Stimulated activated CD4-positive, alpha-beta T cell treated with anti-CD3 and anti-CD28 coated beads, Interleukin-15, amount 100 ng/mL, for 1 hour (primary cell): ENCODE measurements at places on chromosomes 1 and 21.
A peak's percentile ranks its signal among the peaks of the same experiment; 100 is the strongest.

- DNase-seq = no peak
Measured at GRCh38 chr1:226637147-226637935, 88.8 kb downstream of the STUM start.

DNA sequence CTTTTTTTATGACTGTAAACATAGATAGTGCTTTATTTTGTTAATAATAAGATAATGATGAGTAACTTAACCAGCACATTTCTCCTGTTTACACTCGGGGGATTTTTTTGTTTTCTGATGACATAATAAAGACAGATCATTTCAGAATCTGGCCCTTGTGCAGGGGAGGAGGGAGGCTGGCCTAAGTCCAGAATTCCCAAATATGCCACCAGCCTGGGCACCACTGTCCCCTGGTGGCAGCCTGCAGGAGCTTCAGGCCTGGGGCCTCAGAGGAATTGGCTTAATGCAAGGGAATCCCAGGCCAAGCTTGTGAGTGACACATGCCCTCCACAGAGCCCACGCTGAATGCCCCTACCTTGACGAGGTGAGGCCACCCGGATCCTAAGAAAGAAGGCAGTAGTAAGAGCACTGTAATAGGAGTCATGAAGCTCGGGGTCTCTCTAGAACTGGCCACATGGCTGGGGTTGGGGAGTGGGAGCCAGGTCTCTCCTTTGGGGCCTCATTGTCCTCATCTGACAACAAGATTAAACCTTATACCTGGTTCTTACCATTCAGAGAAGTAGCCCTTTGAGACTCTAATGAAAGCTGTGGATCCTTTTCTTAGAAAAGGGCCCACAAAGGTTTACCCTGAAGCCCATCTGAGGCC is 24.1 kb downstream of the ETNK2 start:
- no peak for DNase-seq

DNA sequence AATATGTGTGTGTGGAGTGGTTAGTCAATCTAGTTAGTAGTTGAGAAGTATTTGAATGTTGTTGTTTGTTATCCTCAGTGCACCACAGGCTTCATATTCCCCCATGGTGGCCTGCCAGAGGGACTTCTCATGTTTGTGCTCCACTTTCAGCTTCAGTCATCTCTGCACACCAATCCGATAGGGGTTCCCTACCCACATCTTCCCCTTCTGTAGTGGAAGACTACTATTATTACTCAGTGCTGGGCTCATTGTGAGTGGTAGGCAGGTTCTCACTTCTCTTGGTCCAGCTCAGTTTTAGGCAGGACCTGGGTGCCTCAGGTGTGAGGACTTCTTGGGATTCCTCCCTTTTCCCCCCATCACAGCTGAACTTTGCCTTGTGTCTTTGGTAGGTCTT is 14.2 kb downstream of the MT1HL1 start:
- no peak for DNase-seq

DNA sequence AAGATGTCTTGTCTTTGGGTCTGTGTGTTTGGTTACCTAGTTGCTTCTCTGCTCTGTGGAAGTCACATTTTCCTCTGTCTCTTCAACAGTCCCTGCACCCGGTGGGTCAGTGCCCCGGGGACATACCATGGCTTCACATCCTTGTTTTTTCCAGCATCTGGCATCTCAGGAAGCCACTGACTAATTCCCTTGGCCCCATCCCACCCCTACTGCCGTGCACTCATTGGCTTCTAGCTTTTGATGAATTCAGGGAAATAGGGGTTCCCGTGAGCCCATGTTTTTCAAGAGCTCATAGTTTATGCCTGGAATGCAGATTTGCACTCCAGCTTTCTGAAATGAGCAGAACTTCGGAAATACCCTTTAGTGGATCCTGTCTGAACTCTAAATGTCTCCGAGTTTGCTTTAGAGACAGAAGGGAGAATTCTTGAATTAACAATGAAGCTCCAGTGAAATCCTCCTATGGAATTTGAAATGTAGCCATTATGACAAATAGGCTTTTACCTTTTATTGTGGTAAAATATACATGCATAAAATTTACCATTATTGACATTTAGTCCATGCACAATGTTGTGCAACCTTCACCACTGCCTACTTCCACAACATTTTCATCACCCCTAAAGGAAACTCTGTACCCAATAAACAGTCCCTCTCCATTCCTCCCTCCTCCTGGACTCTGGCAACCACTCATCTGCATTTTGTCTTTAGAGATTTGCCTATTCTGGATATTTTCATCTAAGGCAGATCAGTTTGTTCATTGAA is 67.5 kb downstream of the CLIC6 start:
- no peak for DNase-seq

DNA sequence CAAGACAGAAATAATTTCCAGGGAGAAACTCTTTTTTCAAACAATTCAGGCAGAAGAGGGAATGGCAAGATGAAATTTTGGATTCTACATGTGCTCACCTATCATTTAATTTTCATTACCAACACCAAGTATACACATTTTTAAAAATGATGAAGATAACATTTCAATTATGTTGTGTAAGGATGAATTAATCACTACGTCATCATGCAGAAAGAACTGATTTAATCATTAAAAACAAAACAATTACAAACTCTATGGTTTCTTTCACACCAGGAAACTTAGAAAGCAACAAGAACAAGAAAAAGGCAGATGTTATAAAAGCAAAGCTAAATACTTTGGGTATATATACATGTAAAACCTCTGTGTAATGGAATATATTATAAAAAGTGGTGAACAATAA is 668.5 kb downstream of the NCAM2 start:
- DNase-seq = no peak

GRCh38 chr21:14403681-14404318 is 20.9 kb upstream of the HSPA13 start:
- no peak for DNase-seq

- no peak for DNase-seq
Measured at GRCh38 chr1:215023155-215023832, 59.2 kb upstream of the KCNK2 start.

DNA sequence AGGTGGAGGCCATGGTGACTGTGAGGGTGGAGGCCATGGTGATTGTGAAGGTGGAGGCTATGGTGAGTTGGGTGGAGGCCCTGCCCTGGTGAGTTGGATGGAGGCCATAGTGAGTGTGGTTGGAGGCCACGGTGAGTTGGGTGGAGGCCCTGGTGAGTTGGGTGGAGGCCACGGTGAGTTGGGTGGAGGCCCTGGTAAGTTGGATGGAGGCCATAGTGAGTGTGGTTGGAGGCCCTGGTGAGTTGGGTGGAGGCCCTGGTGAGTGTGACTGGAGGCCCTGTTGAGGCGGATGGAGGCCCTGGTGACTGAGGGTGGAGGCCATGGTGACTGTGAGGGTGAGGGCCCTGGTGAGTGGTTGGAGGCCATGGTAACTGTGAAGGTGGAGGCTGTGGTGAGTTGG is 124.9 kb upstream of the VAMP3 start:
- DNase-seq = no peak

DNA sequence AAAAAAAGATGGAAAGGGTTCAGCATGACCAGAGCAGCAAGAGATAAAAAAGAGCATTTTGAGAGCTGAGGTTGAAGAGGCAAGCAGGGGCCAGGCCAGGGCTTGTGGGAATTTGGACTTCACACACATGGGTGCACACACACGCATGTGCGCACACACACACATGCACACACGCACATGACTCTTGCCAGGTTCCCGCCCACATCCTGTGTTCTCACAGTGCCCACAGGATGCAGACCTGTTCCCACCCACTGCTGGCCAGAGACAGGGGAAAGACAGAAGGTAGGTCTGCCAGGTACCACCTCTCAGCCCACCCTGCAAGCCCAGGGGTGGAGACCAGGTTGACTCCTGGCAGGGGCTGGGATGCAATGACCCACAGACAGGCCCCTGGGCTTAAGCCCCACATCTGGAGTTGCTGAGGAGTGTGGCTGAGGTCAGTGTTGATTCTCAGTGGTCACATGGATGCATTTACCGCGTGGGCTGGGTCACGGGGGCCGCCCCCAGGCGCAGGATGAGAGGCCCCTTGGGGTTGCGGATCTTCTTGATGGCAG is 4.4 kb downstream of the COL16A1 start:
- no peak for DNase-seq

DNA sequence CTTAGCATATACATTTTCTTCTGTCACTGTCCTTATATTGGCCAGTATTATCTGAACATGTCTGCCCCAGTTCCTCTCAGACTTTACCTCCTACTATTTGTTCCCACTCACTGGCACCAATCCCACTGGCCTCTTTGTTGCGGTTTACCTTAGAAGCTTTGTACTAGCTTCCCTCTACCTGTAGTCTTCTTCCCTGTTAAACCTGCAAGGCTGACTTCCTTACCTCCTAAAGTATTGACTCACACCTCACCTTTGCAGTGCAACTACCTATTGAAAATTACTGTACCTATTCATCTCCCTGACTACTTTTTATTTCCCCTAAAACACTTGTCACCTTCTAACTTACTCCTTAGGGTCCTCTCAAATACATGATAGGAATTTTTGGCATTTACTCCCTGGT is 111.1 kb downstream of the CLEC20A start:
- no peak for DNase-seq

GRCh38 chr1:170156594-170156993 is 10.8 kb downstream of the NTMT2 start:
- DNase-seq = no peak

- DNase-seq = no peak
Measured at GRCh38 chr21:32726839-32727686, 750 bp downstream of the SYNJ1 start.

- no peak for DNase-seq
Measured at GRCh38 chr1:234929369-234929768, 199.3 kb downstream of the TOMM20 start.

- DNase-seq = peak; percentile 22
Measured at GRCh38 chr1:116514708-116515525, 55.9 kb downstream of the CD58 start.
